ENCODE measurements at places on chromosomes 6 and 20.
A peak's percentile ranks its signal among the peaks of the same experiment; 100 is the strongest.

DNA sequence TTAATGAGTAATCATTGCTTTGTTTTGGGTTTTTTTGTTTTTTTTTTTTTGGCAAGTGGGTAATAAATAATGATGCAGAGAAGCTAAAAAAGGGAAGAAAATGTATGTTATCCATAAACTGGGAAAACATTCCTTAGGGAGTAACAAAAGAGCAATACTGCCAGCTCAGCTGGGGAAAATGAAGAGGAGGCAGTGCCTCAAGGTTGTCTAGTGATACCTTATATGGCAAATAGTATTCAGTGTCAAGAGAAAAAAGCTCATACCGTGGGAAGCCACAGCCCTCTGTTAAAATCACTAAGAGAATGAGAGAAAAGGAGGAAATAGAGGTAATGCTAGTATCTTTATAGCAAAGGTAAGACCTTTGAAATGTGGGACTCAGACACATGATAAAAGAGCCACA is 47.1 kb upstream of the SMLR1 start:
- no peak for DNase-seq

DNA sequence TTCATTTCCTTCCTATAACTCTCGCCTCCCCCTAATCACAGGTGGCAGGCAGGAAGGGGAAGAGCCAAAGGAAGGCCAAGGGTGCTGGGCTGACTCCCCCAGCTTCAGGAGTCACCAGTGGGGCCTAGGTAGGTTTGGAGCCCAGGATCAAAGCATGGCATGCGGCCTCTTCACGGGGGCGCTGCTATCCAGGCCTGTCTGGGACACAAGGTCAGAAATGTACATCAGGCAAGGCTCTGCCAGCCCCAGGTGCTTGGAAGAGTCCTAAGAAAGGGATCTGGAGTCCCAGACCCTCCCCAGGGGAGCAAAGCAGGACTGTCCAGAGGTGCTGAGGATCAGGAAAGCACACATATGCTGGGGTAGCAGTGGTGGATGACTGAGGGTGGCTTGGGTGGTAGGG is 10.4 kb downstream of the PI16 start:
- no peak for DNase-seq

- DNase-seq = peak; percentile 92
Measured at GRCh38 chr6:110039364-110039980, 61.4 kb downstream of the GPR6 start.

DNA sequence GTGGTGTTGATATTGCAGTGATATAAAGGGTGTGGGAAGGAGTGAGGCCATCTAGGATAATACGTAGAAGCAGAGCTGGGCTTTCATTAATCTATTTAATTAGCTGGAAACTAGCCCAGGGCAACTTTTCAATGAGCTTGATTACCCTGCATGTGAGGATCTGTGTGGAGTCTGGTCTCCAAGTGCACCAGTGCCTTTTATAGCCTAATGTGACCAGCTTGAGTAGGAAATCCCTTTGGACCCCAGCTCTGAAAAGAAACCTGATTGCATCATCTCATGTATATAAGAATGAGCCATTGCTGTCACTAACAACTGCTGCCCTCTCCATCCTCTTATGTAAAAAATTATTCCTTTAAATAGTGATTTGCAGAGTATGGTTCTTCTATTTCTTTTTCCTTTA is 72.6 kb downstream of the CD109 start:
- no peak for DNase-seq

DNA sequence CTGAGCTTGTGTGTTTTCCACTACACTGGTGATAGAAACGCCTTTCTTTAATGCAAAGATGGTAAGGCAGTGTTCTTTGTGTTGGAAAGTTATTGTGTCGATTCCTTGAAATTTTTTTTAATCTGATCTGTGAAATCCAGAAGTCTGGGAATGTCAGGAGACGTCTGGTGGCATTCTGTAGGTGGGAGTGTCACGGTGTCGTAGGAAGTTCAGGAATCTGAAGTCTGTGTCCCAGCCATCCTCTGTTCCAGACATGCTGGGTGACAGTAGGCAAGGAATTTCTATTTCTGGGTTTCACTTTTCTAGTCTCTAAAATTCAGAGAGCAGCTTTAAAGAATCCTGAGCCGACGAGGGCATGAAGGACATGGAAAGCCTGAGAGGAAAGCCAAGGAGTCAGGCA is 223.8 kb downstream of the ZNF217 start:
- no peak for DNase-seq

- no peak for DNase-seq
Measured at GRCh38 chr6:2274981-2275891, 29.8 kb upstream of the GMDS start.

- no peak for DNase-seq
Measured at GRCh38 chr20:13251106-13251903, 30.2 kb downstream of the ISM1 start.

DNA sequence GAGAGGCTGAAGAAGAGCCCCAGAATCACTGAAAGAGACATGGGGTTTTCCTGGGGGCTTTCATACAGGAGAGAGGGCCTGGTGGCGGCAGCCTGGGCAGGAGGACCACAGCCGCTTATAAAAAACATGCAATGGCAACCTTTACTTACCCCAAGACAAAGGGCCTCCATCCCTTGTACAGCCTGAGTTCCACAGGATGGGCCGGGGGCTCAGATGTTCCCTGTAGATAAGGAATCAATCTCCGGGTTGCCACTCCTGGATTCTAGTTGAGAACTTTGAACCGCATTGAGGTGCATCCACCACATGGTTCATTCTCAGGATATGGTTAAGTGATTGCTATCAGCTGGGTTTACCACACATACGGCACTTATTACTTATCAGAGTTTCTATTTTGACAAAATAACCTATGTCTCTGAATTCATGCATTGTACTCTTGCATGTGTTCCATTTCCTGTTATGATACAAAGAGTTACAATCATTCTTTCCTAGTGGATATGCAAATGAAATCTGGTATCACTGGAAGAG is 677.6 kb downstream of the KIF16B start:
- DNase-seq = no peak

DNA sequence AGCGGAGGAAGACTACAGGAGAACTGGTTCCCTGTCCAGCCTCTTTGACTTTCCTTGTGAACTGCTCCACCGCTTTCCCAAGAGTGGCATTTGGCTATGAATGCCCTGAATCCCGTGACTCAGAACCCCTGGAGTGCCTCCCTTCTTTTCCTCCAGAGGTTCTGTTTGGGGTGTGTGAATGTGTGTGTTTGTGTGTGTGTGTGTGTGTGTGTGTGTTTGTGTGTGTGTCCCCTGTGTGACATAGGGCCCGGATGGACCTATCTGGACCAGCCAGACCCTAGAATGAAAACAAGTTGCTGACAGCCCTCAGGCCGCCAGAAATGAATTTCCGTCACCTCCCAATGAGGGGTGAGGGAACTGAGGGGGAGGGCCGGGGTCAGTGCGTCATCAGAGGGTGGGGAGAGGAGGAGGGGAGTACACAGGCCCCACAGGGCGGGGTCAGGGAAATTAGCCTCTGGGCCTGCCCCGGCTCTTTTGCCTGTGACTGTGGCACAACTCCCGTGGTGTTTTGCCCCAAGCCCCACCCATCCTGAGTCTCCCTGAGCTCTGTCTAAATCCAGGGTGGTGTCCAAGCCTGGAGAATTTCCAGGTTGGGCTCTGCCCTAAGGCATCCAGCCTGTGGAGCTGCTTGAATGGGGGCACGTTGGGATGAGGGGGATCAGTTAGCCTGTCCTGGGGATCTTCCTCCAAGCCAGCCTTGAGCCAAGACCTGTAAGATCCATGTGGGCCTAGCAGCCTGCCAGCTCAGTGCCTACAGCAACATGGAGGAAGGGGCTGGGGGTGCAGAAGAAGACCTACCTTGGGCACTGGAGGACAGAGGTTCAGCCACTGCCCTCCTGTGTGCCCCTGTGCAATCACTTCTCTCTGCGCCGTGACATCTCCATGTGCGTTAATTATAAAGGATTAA is 15.2 kb upstream of the MRPS18A start:
- DNase-seq = peak; percentile 98

GRCh38 chr6:148441454-148441911 is 98.8 kb downstream of the SASH1 start:
- DNase-seq = no peak

GRCh38 chr6:15399641-15400470 is 154.0 kb downstream of the JARID2 start:
- no peak for DNase-seq

- DNase-seq = no peak
Measured at GRCh38 chr6:139448051-139448649, 73.7 kb upstream of the CITED2 start.

- DNase-seq = no peak
Measured at GRCh38 chr6:130431346-130431852, 65.6 kb downstream of the TMEM200A start.

All from vagina (tissue), 2 donors.